ENCODE measurements at places on chromosomes 5 and 9. TPM values are rescaled to one million over a fixed set of nuclear protein-coding genes. Genes with fewer than 3 reads are reported as not detected.

Gene ANKRD18B
- total RNA-seq, result 10.6 TPM

Gene ZNF454
- not detected for total RNA-seq

Gene PAEP
- not detected for total RNA-seq

Gene LCN6
- total RNA-seq, result not detected

Gene MORN5
- not detected for total RNA-seq

Gene RLN2
- 3.6 TPM for total RNA-seq

- H3K4me1 ChIP-seq, result no peaks in the 10 kb centered on the region
- DNase-seq, result no peak
- H3K36me3 ChIP-seq, result no peaks in the 10 kb centered on the region
- no peak overlapping the region for H3K27ac ChIP-seq
- no peaks in the 10 kb centered on the region for H3K27me3 ChIP-seq
- H3K4me3 ChIP-seq, result no peak overlapping the region
These were observed 58.1 kb upstream of the SV2C start for GRCh38 chr5:76025069-76025468.

- peak; percentile 30 for DNase-seq
- peaks cover 5% of the 10 kb centered on the region for H3K36me3 ChIP-seq
- H3K4me1 ChIP-seq, result no peaks in the 10 kb centered on the region
- H3K27ac ChIP-seq, result no peak overlapping the region
These were observed 513.4 kb downstream of the CSNK1G3 start for GRCh38 chr5:124025306-124025845.

- peaks cover 24% of the 10 kb centered on the region for H3K27me3 ChIP-seq
- H3K4me1 ChIP-seq, result peaks cover 3% of the 10 kb centered on the region
- peaks cover 38% of the 10 kb centered on the region for H3K36me3 ChIP-seq
- H3K4me3 ChIP-seq, result no peak overlapping the region
- H3K27ac ChIP-seq, result no peak overlapping the region
These were observed 19.0 kb upstream of the SCAMP1 start for GRCh38 chr5:78341440-78341839.

- H3K4me3 ChIP-seq, result peak within 1 kb of the TSS; percentile 77
- no peak within 1 kb of the TSS for H3K27ac ChIP-seq
- H3K4me1 ChIP-seq, result no peaks in the 10 kb centered on the region
- H3K36me3 ChIP-seq, result no peaks in the 10 kb centered on the region
- peak; percentile 85 for DNase-seq
These were observed at the start of gene FRMD3 for GRCh38 chr9:83538172-83538889. FRMD3 (minus strand) TSS chr9:83538401; CDS start chr9:83538231, 170 bp downstream.

GRCh38 chr9:133778336-133779013 lies 40.3 kb upstream of the SARDH start:
- H3K36me3 ChIP-seq, result peaks cover 61% of the 10 kb centered on the region
- H3K27me3 ChIP-seq, result no peaks in the 10 kb centered on the region
- H3K4me1 ChIP-seq, result no peaks in the 10 kb centered on the region
- H3K27ac ChIP-seq, result no peak overlapping the region
- DNase-seq, result no peak

DNA sequence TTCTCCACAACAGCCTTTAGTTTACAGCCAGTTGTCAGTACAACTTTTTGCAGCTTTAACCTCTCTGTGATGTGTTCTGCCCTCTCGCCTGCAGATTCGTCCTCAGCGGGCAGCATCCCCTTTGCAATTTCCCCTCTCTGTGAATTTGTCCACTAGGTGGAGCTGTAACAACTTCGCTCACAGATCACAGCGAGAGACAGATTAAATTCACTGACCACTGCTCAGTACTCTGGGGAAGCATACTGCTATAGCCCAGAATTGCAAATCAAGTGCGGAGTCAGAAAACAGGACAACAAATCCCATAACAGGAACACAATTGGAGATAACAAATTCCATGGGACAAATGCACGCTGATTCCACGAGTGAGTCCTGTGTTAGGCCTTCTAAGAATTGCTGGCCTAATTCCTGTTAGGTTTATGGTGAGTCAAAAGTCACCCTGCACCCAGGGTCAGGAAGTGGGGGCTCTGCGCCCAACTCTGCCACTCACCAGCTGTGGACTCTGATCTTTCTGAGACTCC lies 2124.9 kb downstream of the MAT2B start:
- DNase-seq, result peak; percentile 78
- no peak overlapping the region for H3K27ac ChIP-seq
- H3K4me3 ChIP-seq, result no peak overlapping the region

- H3K36me3 ChIP-seq, result no peaks in the 10 kb centered on the region
- no peak overlapping the region for H3K4me3 ChIP-seq
- H3K27me3 ChIP-seq, result no peaks in the 10 kb centered on the region
These were observed 274.4 kb downstream of the DIRAS2 start for GRCh38 chr9:90368241-90368640.

GRCh38 chr9:137221506-137222111 lies 431 bp downstream of the RNF208 start:
- H3K27me3 ChIP-seq, result no peaks in the 10 kb centered on the region
- no peak overlapping the region for H3K27ac ChIP-seq
- no peaks in the 10 kb centered on the region for H3K36me3 ChIP-seq
- H3K4me1 ChIP-seq, result no peaks in the 10 kb centered on the region
- peak overlapping the region; percentile 68 for H3K4me3 ChIP-seq

DNA sequence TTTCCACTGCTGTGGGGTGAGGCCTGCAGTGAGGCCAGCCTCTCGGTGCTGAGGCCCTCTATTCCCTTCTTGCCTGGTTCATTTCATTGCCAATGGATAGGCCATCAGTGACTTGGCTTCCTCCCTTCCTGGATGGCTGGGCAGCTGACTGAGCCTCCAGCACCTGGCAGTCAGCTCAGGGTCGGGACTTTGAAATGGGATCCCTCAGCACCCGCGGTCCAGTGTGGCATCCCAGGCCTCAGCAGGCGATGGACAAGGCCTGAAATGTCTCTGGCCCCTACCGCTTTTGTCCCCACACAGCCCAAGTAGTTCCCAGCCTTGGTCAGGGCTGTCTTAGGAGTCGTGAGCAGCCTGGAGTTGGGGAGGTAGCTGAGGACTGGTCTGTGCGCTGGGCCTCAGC lies 17.2 kb downstream of the NDST1 start:
- H3K4me1 ChIP-seq, result peaks cover 5% of the 10 kb centered on the region
- no peaks in the 10 kb centered on the region for H3K27me3 ChIP-seq
- DNase-seq, result no peak
- no peak overlapping the region for H3K4me3 ChIP-seq
- peaks cover 22% of the 10 kb centered on the region for H3K36me3 ChIP-seq

GRCh38 chr9:135850737-135851136 lies 56.6 kb downstream of the CAMSAP1 start:
- peaks cover 56% of the 10 kb centered on the region for H3K36me3 ChIP-seq
- H3K4me3 ChIP-seq, result no peak overlapping the region
- H3K4me1 ChIP-seq, result 0 out of 2 replicates have a peak, but pooled peaks cover 6% of the 10 kb centered on the region
- no peak overlapping the region for H3K27ac ChIP-seq
- DNase-seq, result no peak
- peaks cover 2% of the 10 kb centered on the region for H3K27me3 ChIP-seq

GRCh38 chr9:126752881-126753670 lies 51.8 kb upstream of the ZBTB43 start:
- H3K4me1 ChIP-seq, result no peaks in the 10 kb centered on the region
- no peak for DNase-seq
- no peaks in the 10 kb centered on the region for H3K36me3 ChIP-seq
- no peak overlapping the region for H3K4me3 ChIP-seq
- no peaks in the 10 kb centered on the region for H3K27me3 ChIP-seq

All from H9 (cell line).